ENCODE measurements at places on chromosomes 6 and 20. TPM values are rescaled to one million over a fixed set of nuclear protein-coding genes. Genes with fewer than 3 reads are reported as not detected.

DNA sequence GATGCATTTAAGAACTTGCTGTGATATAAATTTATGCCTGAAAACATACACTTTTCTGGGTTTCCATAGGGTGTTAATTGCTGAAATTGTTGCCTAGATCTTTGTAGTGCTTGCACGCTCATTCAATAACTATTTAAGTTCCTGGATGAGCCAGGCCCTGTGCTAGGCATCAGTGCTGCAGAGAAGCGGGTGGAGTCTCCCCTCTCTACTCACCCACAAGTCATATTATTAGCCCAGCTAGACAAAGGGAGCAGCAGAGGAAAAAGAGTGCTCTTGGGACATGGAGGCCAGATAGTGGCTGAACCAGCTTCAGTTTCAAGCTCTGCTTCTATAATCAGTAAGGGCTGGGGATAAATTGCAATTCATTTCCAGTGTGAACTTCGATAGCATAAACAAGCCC lies 329.1 kb downstream of the TFAP2B start:
- H3K27ac ChIP-seq = no peak overlapping the region
- H3K27me3 ChIP-seq = no peaks in the 10 kb centered on the region
- no peaks in the 10 kb centered on the region for H3K4me1 ChIP-seq
- no peak for DNase-seq

DNA sequence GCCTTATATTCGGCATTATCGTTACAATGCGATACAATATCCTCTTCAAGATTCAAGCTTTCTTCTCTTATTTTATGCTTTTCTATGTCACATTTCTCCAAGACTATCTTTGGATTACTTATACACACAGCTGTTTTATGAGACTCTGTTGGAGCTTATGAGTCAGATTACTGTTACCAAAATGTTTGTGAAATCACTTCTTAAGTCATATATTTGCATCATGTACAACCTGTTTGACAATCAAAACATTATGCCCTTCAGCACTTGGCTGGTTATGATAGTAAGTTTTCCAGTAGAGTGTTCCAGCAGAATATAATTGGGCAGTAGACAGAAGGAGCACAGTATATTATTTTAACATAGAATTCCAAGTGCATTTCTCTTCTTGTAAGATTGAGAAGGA lies 35.2 kb downstream of the BMP6 start:
- H3K27me3 ChIP-seq = no peaks in the 10 kb centered on the region
- no peaks in the 10 kb centered on the region for H3K4me1 ChIP-seq
- H3K4me3 ChIP-seq = no peak overlapping the region
- DNase-seq = no peak
- no peaks in the 10 kb centered on the region for H3K36me3 ChIP-seq

DNA sequence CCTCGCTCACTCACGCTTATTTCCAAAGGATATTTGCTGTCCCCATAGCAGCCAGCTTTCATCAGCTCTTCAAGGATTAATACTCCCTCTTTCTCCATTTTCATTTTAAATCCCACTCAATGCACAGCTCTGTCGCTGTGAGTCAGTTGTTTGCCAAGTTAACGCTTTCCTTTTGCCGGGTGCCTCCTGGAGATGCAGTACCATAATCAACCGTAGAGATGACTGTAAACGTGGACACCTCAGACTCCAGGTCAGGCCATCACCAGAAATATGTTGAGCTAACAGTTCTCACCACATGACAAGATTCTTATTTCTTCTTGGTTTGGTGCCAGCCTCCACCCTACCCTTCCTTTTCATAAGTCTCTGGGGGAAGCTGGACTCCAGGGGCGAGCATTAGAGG lies 66.6 kb upstream of the TAB2 start:
- H3K27me3 ChIP-seq = no peaks in the 10 kb centered on the region
- no peaks in the 10 kb centered on the region for H3K4me1 ChIP-seq
- DNase-seq = no peak

Gene TGM3
- total RNA-seq = 3.1 TPM

- no peaks in the 10 kb centered on the region for H3K4me1 ChIP-seq
- no peak overlapping the region for H3K27ac ChIP-seq
- no peak for DNase-seq
- H3K27me3 ChIP-seq = no peaks in the 10 kb centered on the region
- H3K4me3 ChIP-seq = no peak overlapping the region
Observed at GRCh38 chr20:51608061-51608460, 65.5 kb upstream of the NFATC2 start.

- H3K36me3 ChIP-seq = no peaks in the 10 kb centered on the region
- H3K27me3 ChIP-seq = no peaks in the 10 kb centered on the region
- no peaks in the 10 kb centered on the region for H3K4me1 ChIP-seq
- no peak for DNase-seq
- H3K4me3 ChIP-seq = no peak overlapping the region
Observed at GRCh38 chr6:169618526-169619490, 83.0 kb downstream of the WDR27 start.
